ENCODE measurements at places on chromosomes 3 and 15.

DNA sequence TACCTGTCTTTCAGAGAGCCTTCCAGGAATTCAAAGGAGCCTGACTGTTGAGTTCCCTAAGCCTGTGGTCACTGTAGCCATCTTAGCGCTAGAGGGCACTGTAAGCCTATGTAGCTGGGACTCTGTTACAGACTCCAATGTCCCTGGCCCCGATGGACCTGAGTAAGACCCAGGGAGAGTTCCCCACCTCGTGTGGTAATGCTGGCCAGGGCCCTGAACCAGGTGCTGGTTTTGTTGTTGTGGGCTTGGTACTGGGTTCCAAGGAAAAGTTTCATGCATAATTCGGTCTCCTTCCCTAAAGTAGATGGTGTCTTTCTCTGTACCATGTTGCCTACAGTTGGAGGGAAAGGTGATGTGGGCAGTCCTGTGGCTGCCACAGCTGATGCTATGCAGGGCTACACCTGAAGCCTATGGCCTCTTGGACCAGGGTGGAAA, 32.4 kb downstream of the CDAN1 start:
- no peak for DNase-seq

- peak; percentile 51 for DNase-seq
Observed at GRCh38 chr15:100330221-100330620, 11.6 kb downstream of the ADAMTS17 start.

DNA sequence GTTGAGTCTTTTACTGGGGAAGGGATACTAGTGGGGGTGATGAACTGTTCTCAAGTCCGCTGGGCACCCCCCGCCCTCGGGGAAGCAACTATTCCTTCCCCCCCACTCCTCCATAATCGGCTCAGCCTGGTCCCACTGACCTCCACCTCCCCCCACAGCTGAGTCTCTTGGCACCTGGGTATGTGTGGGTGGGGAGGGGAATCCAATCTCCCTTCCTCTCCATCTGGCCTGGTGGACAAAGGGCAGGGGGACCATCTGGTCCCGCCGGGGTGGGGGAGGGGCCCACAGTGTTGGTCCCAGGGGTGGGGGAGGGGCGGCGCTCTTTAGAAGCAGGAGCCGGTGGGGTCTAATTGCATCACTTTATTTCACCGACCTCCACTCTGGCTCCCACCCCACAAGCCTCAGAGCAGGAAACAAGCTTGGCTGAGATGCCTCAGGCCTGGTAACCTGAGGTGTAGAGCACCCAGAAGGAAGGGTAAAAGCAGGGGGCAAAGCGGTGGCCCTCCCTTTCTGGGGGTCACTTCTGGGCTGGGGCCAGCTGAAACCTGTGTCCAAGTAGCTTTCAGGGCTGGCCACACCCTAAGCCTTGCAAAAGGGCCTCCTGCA, 1.0 kb upstream of the PCBP4 start:
- DNase-seq, result no peak

- no peak for DNase-seq
Observed at GRCh38 chr3:121063628-121064027, 155.6 kb downstream of the STXBP5L start.

- no peak for DNase-seq
Observed at GRCh38 chr15:44738340-44738984, 2.1 kb downstream of the TRIM69 start.

DNA sequence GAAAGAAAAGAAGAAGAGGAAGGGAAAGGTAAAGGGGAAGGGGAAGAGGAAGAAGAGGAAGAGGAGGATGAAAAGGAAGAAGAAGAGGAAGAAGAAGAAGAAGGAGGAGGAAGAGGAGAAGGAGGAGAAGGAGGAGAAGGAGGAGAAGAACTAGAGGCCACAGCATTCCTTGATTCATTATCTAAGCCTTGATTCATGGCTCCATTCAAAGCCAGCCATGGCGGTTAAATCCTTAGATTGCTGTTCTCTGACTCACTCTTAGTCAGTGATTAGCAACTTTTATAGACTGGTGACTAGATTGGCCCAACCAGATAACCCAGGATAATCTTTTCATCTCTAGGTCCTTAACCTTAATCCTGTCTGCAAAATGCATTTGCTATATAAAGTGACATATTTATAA, 47.6 kb downstream of the OSTN start:
- DNase-seq, result no peak

DNA sequence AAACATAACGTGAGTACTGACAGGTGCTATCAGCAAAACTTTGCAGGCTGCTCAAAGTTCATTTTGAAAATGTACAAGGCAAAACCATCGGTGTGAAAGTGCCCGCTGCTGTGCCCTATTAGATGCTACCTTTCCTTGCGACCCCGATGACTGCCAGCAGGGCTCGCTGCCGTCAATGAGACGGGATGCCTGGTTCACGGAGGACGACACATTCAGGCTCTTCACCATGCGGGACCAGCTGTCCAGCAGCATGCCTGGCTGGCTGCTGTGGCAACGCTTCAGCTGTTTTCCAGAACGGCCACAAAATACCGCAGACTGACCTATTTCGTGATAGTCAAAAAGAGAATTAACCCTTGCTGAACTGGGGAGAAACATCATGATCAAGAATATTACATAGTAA, 92.7 kb upstream of the OCA2 start:
- DNase-seq, result no peak

GRCh38 chr3:119619094-119619493, 21.4 kb downstream of the PLA1A start:
- no peak for DNase-seq

DNA sequence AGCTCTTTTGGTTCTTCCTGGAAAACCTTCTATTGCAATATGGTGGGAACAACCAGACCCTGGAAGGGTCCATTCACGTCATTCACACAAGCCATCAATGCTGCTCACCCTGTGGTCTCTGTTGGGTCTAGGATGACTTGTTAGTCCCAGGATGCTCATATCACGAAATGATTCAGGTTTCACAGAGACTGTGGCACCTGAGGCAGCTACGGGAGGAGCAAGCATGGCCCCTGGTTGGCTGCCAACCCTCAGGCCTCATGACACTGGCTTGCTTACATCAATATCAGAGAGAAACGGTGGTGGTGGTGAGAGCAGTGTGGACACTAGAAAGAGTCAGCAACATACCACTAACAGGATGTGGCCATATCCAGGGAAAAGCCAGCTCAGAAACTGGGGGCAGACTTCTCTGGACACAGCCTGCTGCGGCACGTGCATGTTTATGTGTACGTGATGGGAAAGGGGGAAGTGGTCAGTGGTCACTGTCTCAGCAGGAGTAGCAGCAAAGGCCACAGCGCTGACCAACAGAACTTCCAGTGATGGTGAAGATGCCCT, 208.9 kb upstream of the ST8SIA2 start:
- DNase-seq, result no peak

DNA sequence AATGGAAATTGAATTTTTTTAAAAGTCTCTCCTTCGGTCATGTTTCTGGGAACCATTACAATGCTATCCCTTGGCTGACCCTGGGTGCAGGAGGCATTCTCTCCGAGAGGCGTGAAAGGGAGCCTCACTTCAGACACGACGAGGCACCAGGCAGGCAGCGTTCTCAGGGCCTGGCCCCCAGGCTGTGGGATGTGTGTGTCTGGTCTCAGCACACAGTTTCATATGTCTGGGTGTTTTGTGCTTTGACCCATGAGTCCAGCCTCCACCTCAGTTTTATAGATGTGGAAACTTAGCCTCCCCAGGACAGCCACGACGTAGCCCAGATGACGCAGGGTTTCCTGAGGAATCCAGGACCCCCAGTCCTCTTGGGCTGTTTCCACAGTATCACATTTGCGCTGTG, 34.0 kb downstream of the FGD5 start:
- no peak for DNase-seq

- DNase-seq, result no peak
Observed at GRCh38 chr3:197103766-197104165, 74.1 kb upstream of the MELTF start.

DNA sequence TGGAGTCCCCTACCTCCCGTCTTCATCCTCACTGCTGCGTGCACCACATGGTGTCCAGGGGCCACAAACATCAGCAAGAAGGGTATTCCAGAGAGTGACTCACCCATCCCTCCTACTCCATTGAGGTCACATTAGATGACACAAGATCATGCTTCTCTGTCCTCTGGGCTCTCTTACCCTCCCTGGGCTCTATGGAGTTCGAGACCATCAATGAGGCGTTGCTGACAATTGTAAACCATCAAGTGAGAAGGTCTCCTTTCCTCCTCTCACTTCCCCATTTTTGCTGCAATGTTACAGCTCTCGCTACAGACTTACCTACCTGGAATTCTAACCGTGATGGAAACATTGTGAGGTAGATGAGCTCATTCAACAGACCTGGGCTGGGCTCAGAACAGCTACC, 51.7 kb downstream of the HMCES start:
- DNase-seq, result no peak

GRCh38 chr15:70777170-70777926, 14.0 kb upstream of the UACA start:
- no peak for DNase-seq

- DNase-seq, result no peak
Observed at GRCh38 chr15:35107122-35107521, 22.0 kb upstream of the NANOGP8 start.

- DNase-seq, result no peak
Observed at GRCh38 chr3:99434190-99434589, 204.2 kb upstream of the COL8A1 start.

DNA sequence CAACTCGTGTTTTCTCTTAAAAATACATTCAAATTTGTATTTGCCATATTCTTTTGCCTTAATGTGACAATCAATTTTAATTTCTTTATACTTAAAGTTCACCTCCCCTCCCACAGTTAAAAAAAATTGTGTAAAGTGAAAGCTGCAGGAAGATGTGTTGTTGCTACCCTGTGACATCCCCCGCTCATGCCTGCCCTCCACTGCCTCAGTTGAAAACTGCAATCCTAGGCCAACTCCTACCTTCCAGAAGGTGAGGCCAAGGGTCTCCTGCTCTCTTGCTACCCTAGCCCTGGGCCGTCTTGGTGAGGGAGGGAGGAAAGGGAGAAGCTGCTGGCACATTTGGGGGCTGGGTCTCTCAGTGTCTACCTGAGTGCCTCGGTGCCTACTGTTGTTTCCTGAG, 57.0 kb upstream of the CMTM7 start:
- DNase-seq, result peak; percentile 22

DNA sequence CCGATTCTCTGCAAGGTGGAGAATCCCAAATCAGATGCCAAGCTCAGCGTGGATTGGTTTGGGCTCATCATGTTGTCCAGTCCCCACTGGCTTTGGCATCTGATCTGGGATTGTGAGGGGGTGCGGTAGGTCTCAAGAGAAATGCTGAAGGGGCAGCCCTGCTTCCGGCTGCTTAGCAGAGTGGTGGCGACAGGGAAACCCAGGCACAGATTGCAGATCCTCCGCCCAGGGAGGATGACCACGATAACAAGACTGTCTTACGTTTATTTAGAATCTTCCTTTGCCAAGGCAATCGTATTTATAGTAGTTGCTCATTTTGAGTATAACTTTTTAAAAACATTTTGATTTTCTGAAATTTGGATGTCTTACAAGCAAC, 61.1 kb downstream of the SLC12A8 start:
- DNase-seq, result no peak

DNA sequence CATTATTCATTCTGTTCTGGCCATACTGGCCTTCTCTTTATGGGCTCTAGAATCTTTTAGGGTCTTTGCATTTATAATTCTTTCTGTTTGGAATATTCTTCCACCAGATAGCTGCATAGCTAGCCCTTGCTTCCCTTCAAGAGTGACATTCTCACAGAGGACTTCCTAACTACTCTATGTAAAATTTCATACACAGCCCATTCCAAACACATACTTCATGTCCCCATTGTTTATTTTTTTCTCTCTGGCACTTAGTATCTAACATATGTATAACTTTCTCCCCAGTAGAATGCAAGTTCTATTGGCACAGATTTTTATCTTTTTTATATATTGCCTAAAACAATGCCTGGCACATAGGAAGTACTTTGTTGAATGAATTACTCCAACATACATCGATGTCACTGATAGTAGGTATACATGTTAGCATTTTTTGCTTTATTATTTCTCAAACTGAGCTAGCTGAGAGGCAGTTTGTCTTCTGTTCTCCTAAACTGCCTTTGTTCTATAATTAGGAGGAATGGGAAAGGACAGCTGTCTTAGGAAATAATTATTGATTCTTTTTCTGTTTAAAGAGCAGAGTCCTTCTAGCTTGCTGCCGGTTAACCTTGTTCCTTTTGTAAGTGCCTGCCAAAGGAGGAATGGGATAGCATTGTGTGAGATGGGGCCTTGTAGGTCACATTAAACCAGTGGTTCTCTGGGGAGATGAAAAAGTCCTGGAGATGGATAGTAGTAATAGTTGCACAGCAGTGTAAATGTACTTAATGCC, 7.9 kb downstream of the FAM162A start:
- DNase-seq, result no peak

DNA sequence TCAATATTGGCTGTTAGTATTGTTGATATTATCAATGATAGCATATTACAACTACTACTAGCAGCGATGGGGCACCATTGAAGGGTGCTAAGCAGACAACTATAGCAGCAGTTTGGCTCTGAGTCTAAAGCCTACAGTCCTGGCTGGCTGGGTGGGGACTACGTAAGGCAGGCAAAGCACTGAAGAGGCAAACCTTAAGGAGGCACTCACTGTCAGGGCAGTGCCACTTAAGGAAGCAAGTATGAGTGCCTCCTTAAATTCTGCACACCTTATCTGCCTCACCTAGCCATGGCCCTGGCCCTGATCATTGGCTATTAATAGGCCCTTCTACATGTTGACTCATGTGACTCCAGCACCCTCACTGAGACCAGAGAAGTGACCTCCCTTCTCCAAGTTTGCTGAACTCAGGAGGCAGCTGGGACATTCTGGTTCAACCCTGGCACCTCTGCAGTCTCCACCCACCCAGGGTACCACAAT, 20.6 kb downstream of the CDCP1 start:
- no peak for DNase-seq

DNA sequence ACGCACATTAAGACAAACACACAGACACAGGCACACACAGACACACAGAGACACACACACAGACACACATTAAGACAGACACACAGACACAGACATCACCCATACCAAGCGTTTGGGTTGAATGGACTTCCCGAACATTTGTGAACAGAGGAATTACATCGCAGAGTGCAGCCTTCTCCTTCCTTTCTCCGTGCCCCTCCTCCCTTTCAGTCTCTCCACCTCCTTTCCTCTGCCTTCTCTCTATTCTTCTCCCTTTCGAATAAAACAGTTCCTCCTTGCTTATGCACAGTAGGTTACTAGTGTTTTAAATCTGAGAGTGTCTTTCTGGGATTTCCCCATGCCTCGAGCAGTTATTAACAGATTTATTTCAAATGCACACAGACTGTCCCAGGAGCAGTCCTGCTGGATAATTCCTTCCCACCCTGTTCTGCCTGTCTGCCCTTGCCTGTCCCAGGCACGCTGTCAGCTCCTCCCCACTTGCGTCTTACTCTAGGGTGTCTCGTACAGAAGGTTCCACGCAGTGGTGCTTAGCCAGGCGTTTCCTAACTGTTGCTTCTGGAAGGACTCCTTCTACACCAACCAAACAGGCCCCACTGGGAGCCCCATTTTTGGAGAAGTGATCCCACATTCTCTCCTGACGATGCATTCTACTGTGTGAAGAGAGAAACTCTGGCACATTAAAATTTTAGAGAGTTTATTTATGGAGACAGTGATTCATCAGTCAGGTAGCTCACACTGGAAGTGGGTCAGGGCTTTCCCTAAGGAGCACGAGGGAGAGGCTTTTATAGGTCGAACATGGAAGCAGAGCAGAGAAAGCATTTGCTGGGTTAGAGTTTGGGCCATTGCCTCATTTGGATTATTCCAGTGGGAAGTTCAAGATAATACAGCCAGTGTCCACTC, 163.8 kb downstream of the SV2B start:
- no peak for DNase-seq

All from T-helper 2 cell (primary cell).